ENCODE measurements at places on chromosomes 4 and X.

- DNase-seq: no peak
Observed at GRCh38 chrX:115958687-115959359, 211.7 kb upstream of the AGTR2 start.

- no peak for DNase-seq
Observed at GRCh38 chrX:16931371-16931770, 15.1 kb upstream of the REPS2 start.

DNA sequence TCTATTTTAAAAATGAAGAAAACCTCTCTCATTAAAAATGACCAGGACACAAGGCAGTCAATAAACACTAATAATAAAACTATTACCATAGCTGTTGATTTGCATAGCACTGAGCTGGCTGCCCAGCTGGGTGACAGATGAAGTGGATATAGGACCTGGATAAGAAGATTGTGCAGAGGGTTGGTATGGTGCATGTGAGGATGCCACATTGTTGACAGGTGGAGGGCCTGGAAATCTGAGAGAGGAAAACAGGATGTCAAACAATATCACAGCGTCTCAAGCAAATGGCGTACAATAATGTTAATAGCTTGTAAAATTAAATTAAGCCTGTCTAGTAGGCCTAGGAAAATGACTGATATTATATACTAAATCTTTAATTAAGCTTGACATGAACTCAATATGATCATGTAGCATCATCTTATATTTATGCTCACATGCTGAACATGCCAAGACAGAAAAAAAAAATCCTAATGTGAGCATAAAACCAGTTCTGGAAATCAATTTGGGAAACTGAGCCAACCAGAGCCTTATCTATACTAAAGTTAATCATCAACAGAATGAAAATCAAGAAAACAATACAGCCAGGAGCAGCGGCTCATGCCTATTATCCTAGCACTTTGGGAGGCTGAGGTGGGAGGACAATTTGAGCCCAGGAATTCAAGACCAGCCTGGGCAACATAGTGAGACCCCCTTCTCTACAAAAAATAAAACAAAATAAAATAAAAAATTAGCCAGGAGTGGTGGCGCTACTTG is 18.6 kb downstream of the SEC24D start:
- DNase-seq: no peak

DNA sequence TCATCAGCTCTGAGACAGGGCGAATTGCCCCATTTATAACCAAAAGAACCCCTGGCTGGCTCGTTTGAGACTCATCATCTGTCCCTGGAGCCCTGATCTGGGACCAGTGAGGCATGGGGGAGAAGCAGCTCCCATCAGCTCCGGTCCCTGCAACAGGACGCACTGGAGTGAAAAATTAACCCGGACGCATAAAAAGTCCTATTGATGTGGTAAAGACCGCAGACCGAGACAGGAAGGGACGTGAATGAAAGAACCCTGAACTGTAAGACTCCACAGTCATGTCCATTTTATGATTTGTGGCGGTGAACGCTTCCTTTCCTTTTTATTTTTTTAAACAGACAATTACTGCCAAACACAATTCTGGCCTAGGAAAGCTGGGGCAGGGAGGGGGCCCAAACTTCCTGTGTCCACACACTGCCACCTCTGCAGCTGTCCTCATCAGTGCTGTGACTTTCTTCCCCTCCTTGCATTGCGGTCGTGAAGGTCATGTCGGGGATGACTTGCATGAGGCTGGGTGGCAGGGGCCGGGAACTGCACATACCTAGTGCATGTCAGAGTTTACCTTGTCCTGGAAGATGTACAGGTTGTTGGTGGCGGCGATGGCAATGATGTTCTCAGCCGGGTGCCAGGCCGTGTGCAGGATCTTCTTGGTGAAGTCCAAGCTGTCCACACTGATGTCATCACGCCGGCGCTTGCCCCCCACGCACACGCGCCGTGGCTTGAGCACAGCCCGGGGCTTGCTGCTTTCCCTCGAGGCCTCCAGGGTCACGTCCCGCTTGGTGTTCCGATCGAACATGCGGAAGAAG is 53.3 kb downstream of the WFS1 start:
- no peak for DNase-seq

GRCh38 chr4:68430337-68430736 is 16.9 kb upstream of the TMPRSS11E start:
- no peak for DNase-seq

GRCh38 chr4:5721923-5722322 is 10.9 kb downstream of the EVC start:
- no peak for DNase-seq

DNA sequence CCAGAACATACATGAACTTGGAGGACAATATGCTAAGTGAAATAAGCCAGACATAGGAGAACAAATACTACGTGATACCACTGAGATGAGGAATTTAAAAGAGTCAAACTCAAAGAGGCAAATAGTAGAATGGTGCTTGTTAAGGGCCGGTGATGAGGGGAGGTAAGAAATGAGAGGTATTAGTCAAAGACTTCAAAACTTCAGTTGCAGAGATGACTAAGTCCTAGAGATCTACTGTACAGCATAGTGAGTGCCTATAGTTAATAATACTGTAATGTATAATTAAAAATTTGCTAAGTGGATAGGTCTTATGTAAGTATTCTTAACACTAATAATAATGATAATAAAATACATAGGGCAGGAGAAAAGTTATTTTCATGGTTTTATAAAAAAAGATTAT is 126.9 kb upstream of the VEGFC start:
- no peak for DNase-seq

GRCh38 chr4:138789796-138790195 is 225.8 kb upstream of the NOCT start:
- DNase-seq: no peak

DNA sequence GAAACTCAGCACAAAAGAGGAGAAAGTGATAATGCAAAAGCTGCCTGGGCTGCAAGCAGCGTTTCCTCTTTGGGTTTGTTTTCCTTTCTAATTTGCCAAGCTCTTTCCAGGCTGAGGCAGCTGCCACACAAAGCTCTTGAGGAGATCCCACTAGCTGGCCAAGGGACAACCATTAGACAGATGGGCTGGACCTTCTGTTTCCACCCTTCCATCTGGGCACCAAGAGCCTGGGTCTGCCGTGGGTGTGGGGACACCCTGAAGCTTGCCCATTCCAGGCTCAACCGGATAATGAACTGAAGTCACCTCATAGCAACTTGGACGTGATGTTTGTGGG is 194.6 kb upstream of the C1QTNF7 start:
- DNase-seq: no peak

DNA sequence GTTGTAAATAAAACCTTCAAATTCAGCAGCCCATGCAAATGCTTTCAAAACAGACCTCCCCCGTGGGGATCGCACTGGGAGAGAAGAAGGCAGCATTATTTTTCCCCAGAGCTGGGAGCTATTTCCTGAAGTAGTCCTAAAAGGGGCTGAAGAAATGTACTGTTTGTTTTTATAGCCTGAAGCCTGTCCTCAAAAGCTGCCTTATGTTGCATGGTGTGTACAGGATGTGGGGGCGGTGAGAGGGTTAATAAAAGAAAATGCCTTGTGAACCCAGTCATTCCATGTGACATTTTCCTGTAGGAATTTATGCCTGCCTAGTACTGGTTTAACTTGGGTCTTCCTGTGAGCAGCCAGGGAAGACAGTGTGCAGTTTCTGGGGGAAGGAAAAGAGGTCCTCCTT is 144.1 kb downstream of the SOWAHB start:
- DNase-seq: no peak

DNA sequence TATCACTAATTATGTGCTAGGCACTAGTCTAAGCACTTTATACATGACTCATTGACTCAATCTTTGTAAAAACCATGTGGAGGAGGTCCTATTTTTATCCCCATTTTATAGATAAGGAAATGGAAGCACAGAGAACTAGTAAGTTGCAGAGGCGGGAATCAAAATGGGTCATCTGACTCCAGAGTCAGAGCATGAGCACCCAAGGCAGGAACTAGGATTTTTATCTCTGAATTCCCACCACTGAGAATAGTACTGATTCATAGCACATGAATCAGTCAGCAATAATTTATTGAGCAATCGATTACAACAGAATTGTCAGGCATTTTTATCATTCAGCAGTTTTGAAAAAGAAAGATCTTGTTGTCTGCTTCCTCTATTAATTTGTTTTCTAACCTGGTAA is 19.3 kb downstream of the SCARB2 start:
- no peak for DNase-seq

Measured in T-helper 2 cell treated with Interferon-gamma antibody and Interleukin-4, amounts not matched to agents 5 μg/mL and 100 μg/mL, for 36 hours (primary cell).